ENCODE measurements at places on chromosomes 12 and 14.

DNA sequence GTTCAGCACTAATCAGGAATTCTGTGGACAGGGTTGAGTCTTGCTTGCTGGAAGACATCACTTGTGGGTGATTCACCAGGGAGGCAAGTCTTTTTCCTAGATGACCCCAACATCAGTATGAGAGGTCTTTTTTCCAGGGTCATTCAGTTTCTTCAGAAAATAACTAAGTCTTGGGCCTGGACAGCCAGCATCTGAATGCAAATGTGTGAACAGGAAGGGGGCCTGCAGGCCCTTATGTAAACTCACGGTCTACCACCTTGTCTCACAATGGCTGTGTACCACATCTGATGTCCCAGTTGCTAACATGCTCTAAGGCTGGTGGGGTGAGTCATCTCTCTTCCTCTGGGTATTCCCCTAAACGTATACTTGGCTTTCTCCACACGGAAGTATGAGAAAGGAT, 79.2 kb downstream of the HECTD4 start:
- DNase-seq: peak; percentile 1

GRCh38 chr14:67485501-67486095, 2.9 kb downstream of the TMEM229B start:
- DNase-seq: no peak

DNA sequence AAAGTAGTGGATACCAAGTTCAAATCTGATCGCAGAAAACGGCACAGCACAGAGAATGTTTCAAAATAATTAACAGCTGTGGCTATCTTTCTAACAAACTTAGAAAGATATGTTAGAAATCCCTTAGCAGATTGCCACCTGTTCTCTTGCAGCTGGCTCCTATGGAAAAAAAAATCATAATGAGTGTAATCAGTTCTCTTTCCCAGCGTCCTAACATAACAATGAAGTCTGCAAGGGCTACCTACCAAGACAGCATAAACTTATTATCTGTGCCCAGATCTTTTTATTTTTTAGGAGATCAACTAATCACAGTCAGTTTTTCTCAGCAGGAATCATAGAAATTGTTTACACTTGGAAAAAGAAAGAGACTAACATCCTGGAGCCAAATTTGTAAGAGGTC, 358.6 kb upstream of the FOXG1 start:
- no peak for DNase-seq

DNA sequence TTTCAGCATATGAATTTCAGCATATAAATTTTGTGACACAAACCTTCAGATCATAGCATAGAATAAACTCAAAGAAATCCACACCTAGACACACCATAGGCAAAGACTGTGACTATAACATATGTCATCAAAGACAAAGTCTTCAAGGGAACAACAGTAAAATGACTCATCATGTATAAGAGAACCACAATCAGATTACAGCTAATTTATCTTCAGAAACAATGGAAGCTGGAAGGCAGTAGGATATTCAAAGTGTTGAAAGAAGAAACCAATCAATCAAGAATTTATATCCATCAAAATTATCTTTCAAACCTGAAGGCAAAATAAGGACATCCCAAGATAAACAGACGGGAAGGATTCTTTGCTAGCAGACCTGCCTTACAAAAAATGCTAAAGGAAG, 29.0 kb downstream of the DLK1 start:
- DNase-seq: no peak
